NCI-H345 (cell line): ENCODE measurements at places on chromosomes 5 and 9.

GRCh38 chr5:14003936-14004335 is 59.4 kb upstream of the DNAH5 start:
- DNase-seq = no peak

GRCh38 chr5:44881266-44881665 is 72.5 kb downstream of the MRPS30 start:
- DNase-seq = no peak

- DNase-seq = no peak
Observed at GRCh38 chr5:115671939-115672338, 46.1 kb upstream of the TMED7 start.

DNA sequence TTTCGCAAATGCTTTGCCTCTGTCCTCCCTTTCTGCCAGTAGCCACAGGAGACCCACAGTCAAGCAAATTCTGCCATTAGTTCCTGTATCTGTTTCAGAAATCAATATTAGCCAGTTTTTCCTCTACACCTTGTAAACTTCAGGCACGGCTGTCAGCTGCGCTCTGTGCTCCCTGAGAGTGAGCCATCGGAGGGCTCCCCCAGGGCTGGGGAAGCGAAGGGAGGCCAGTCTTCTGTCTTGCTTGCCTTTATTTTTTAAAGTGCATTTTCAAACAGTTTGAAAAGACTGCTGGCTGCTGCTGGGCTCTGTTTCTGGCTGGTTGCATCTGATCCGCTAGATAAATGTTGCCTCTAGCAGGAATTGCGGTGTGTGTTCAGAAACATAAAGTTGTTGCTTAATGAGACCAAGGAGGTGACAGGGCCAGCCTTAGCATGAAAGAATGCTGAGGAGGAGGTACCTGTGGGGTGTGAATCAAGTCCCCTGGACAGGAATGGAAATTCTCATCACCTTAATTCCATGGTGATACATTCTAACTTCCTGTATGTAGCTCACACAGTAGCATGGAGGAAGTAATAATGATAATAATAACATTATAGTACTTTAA is 421.7 kb upstream of the KIF2A start:
- no peak for DNase-seq

DNA sequence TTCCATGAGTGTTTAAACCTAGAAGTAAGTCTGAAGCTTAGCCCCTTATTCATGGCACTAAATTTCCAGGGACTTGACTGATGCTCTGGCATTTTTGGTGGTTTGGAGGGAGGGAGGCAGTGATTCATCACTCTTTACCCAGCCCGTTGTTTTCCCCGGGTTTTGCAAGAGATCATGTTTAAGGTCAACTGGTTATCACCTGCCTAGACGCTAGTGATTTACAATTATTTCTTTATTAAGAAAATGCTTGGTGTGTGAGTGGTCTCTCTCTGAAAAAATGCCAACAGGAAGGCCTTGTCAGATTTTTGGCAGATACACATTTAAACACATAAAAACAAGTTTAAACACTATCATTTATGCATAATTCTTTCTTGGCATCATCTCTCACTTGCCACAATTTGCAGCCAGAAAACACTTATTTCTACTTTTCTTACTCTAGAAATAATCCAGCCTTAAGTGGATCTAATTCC is 737.9 kb upstream of the ZNF608 start:
- DNase-seq = no peak

GRCh38 chr5:137215261-137215660 is 283.9 kb downstream of the SPOCK1 start:
- no peak for DNase-seq

- no peak for DNase-seq
Observed at GRCh38 chr5:145666591-145666990, 168.6 kb downstream of the PRELID2 start.

DNA sequence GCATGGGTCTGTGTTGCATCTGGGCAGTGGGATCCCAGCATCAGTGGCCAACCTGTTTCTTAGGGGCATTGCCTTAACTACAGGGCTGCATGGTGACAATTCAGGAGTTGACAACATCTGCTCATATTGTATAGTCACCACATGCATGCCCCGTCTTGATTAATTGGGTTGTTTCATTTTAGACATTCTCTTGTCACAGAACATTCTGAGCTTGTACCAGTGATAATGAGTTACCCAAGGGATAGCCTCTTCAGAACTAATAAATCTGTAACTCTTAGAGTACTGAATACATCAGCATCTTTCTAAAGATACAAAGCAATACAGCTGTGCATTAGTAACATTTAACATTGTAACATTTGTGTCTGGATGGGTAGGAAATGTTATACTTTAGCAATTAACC is 426.5 kb upstream of the CD180 start:
- no peak for DNase-seq

- DNase-seq = peak; percentile 53
Observed at GRCh38 chr5:143106174-143106573, 297.3 kb downstream of the NR3C1 start.
